ENCODE measurements at places on chromosomes 7 and 10.
A peak's percentile ranks its signal among the peaks of the same experiment; 100 is the strongest.

- no peak for DNase-seq
Measured at GRCh38 chr7:117882594-117882993, 9.4 kb upstream of the CTTNBP2 start.

- no peak for DNase-seq
Measured at GRCh38 chr7:11078247-11078834, 104.7 kb downstream of the PHF14 start.

GRCh38 chr7:100837099-100837836, 9.9 kb upstream of the EPHB4 start:
- DNase-seq = peak; percentile 51

- no peak for DNase-seq
Measured at GRCh38 chr7:104045183-104045582, 55.7 kb upstream of the RELN start.

GRCh38 chr7:78620920-78621319, 822.3 kb downstream of the PHTF2 start:
- no peak for DNase-seq

DNA sequence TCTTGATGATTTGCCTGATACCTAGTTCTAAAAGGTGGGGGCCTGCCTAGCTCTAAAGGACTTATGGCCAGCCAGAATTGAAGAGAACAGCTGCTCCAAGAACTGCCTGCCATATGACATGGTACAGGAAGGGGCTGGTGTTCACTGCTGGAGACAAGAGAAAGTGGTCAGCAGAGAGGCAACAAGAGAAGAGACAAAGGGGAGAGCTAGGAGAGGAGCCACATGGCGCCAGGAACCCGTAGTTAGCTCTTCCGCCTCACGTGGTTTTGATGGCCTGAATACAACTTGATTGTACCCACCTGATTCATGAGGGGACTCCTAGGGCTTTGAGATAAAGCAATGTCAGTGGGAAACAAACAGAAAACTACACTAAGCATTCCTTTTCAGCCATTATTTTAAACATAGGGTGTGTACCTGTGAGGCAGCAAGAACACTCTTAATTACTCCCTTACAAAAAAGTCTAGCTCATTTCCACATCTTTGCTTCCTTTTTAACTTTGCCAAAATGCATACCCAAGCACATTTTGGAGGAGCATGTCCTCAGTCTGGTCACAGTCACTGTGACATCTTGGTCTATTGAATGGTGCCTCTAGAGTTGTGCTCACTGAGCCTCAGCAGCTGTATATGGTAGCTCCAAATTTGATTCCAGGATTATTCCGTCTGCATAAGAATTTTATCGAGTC, 71.6 kb downstream of the CCDC71L start:
- DNase-seq = no peak

DNA sequence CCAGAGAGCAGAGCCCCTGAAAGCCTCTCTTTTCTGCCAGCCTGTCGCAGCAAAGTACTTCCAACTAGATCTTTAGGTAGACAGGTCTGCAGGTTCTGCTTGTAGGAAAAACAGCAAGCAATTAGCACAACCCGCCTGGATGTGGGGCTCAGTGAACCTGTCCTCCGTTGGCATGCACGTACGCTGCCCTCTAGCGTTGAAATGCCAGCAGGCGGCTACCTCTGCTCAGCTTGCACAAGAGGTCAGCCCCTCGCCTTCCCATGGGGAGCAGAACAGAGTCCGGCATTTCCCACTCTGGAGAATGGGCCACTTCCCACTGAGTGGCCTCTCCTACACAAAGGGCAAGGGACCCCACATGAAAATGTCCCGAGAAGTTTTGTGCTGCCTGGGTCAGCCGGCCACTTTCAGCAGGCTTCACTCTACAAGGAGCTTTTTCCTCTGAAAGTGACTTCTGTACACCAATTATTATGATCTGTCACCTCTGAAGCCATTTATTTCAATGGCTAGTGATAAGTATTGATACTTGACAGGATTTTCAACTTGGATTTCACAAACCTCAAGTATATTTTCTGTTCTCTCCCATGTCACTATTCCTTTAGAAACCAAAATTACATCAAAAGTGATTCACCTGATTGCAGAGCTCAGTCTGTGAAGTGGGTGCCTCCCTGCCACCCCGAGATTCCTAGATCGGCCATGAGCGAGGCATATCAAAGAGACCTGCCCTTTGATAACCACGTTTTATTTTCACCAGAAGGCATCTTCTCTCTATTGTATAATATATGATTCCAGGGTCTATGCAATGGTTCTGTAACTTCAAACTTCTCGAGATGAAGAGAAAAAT, 56.7 kb downstream of the JCAD start:
- peak; percentile 2 for DNase-seq

DNA sequence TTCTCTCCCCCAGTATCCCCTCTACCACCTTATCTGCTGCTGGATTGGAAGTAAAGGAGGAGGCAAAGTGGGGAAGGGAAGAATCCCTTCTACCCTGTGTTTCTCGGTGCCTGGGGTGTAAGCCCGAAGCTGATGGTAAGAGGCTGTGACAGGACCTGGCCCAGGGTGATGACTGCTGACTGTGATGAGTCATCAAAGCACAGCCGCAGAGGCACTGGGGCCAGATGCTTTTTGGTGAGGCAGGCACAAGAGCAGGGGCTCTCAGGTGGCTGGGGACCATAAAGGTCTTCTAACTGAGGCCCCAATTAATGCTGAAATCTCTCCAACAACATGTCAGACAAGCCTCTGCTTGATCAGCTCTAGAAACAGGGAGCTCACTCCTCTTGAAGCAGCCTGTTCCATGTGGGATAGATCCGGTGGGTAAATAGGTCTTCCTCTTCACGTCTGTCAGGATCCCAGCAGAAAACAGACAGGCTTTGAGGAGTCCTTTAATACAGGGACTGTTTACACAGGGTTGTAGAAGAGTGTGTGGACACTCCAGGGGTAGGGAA, 86.1 kb upstream of the PCBD1 start:
- no peak for DNase-seq

DNA sequence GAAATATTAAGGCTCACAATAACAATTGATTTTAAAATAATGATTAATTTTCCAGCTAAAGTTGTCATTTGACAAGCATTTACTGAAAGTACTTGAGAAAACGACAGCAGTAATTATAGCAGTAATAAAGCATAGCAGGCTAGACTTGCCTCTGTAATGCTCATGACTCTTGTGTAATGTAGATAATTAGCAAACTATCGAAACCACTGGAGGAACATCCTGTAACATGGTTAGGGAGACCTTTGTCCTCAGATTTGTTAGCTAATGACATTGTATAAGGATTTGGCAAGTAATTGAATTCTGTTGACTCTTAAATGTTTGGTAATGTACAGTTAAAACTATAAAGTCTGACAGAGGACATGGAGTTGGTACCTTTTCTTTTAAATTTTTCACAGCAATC, 24.8 kb downstream of the ARL4A start:
- DNase-seq = no peak

Data from esophagus squamous epithelium (tissue), 5 donors.